ENCODE measurements at places on chromosomes 16 and 17. TPM values are rescaled to one million over a fixed set of nuclear protein-coding genes. Genes with fewer than 3 reads are reported as not detected.

SCNN1B gene
- total RNA-seq: 0.07 TPM

GRIN2C gene
- not detected for total RNA-seq

MPP3 gene
- total RNA-seq: 9.0 TPM

DNA sequence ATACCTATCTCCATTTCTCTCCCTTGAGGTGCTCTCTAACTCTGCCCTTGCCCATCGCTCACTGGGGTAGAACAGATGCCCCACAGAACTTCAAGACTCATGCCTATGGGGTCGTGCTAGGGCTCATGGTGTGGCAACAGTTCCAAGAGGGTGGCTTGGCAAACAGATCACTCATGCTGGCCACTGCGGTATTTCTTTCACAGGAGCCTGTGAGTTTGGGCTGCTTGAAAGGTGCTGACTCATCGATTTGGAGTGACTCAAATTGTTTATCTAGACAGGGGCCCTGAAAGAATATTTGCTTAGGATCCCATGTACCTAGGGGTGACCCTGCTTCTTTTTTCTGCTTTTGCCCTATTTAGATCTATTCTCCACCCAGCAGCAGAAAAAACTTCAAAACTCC is 69.9 kb downstream of the IRX5 start:
- no peak for DNase-seq

- no peak for DNase-seq
Observed at GRCh38 chr16:85955566-85955965, 56.6 kb downstream of the IRF8 start.

DNA sequence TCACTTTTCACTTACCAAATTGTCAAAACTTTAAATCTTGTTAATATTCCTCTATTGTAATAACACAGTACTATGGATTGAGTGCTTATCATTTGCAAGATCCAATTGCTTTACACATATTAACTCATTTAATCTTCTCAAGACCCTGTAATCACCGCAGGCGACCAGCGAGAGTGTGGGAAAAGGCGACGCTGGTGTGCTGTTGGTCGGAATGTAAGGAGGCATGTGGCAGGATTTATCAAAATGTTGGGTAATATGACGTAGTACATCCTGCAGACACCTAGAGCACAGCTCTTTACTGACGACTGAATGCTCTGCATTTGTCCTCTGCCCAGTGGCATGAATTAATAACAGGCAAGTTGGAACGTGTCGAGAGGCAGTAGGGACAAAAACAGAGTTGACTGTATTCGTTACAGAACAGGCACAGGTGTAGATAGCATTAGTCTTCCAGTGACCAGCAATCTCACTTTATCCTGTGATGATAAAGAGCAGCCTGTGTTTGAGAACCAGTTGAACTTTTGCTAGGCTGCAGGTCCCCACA is 80.3 kb downstream of the TNRC6C start:
- DNase-seq: no peak

C16orf78 gene
- not detected for total RNA-seq

- no peak for DNase-seq
Observed at GRCh38 chr17:19023209-19023999, 18.8 kb upstream of the FAM83G start.

TAX1BP3 gene
- total RNA-seq: 203 TPM

DNAI2 gene
- not detected for total RNA-seq

DNA sequence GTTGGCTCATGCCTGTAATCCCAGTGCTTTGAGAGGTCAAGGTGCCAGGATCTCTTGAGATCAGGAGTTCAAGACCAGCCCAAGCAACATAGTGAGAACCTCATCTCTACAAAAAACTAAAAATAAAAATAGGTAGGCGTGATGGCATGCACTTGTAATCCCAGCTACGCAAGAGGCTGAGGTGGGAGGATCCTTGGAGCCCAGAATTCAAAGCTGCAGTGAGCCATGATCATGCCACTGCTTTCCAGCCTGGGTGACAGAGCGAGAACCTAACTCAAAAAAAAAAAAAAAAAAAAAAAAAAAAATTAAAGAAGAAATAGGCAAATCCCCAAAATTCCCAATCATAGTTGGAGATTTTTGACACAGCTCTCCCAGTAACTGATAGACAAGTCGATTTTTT is 32.2 kb upstream of the SRCIN1 start:
- no peak for DNase-seq

DNA sequence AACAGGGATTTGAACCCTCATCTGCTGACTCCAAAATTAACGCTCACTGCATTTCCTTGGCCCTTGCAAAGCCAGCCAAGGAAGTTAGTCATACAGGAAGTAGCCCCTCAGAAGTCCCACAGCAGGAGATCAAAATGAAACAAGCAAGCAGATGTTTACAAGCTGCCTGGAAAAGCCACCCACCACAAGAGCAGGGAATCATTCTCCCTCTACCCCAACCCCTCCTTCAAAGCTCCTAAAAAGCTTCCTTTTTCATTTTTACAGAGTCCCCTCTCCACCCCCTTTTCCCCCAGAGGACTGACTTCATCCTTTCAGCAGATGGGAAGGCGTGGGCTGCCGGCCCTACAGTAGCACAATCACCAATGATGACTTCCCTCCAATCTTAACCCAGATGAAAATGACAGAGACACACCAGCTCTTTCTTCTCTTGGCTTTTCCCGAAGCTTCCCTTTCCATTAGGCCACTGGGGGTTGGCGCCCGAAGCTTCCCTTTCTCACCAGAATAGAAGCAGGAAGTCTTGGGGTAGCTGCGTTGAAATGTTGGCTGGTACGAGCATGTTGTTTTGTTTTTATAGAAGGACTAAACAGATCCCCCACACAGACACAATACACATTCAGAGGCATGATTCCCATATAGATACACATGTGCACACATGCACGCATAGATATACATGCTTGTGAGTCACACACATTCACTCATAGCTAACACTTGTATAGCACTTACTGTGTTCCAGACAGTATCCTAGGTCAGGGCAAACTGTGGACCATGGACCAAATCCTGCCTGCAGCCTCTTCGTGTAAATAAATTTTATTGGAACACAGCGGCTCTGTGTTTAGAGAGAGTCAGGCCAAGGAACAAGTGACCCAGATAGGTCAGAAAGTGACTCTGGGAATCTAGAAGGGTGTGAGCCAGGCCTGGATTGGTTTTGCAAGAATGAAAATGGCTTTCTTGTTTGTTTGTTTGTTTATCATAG is 17.4 kb downstream of the ITPRIPL2 start:
- no peak for DNase-seq

GRCh38 chr17:79815836-79816461 is 19.1 kb upstream of the CBX8 start:
- DNase-seq: no peak

GRCh38 chr16:54930005-54930868 is at the start of gene IRX5:
Gene IRX5, plus strand, starts transcription at chr16:54930865. Its CDS starts 334 bp downstream, at chr16:54931199.
- DNase-seq: peak; percentile 93

MRTFB gene
- 13.6 TPM for total RNA-seq

PLK1 gene
- 55.4 TPM for total RNA-seq

DNA sequence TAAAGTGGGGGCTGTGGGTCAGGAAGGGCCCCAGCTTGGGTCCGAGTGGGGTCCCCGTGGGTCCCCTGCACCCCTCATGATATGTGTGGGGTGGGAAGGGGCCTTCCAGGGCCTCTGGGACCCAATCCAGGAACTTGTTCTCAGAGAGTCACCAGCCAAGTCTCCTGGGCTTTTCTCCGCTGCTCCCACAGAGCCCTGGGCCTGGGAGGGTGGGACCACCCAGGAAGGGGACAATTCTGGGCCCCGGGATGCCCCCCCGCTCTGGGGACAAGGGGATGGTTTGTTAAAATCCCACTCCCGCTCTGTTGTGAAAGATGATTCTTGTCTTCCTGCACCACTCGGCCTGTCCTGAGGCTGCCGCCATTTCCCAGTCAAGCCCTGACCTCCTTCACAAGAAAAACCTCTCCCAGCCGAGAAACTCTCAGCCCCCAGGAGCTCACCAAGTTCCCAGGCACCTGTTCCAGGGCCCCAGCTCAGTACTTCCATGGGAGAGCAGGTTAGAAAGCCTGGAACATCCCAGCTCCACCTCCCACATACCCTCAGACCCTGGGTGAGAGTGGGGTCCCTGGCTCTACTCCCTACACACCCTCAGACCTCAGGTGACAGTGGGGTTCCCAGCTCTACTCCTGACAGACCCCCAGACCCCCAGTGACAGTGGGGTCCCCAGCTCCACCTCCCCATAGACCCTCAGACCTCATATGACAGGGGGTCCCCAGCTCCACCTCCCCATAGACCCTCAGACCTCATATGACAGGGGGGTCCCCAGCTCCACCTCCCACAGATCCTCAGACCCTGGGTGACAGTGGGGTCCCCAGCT is 75.1 kb downstream of the METRNL start:
- DNase-seq: no peak

PSMB3 gene
- 287 TPM for total RNA-seq

DNA sequence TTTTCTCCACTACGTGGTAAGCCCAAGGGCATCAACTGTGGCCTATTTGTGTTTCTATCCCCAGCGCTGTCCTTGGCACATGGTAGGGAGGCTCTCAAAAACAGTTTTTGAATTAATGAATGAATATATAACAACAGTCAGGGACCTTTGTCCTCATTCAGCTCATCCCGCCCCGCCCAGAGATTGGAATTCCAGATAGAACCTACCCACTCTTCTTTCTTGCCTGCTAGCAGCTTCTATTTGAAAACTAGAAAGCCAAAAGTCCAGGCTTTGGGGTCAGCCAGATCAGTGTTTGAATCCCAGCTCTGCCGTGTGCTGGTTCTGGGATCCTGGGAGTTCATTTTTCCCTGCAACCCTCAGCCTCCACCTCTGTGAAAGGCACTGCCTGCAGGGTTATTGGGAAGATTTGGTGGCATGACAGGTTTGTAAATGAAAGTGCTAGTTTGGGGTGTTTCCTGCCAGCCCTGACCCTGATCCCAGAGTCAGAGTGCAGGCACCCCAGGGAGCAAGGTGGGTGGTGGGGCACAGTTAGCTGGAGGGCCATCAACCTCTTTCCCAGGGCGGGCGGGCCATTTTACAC is 4.5 kb downstream of the NHERF1 start:
- DNase-seq: no peak

NTN3 gene
- total RNA-seq: 0.04 TPM

GRCh38 chr16:65861131-65861731 is 505.3 kb upstream of the CDH5 start:
- DNase-seq: no peak

Measured in foreskin keratinocyte (primary cell).